ENCODE measurements at places on chromosomes 6 and 20.
A peak's percentile ranks its signal among the peaks of the same experiment; 100 is the strongest.

DNA sequence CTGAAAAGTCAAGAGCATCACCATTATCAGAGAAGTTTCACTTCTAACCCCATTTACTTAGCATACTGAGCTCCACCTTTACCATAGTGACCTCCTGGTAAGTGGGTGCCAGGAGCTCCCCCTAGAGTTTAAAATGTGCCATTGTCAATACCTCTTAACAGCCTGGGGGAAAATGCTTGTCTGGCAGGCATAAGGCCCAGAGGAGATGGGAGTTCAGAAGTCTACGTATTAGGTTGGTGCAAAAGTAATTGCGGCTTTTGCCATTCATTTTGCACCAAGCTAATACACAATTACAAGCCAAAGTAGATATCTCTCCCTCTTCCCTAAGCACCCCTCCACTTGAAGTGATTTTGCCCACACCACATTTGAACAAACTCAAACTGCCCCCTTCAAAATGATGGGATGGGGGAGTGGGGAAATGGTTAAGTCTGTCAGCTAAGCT is 919.0 kb downstream of the KIF16B start:
- DNase-seq = peak; percentile 60

- no peak for DNase-seq
Observed at GRCh38 chr20:46541229-46541935, 9.1 kb downstream of the OCSTAMP start.

DNA sequence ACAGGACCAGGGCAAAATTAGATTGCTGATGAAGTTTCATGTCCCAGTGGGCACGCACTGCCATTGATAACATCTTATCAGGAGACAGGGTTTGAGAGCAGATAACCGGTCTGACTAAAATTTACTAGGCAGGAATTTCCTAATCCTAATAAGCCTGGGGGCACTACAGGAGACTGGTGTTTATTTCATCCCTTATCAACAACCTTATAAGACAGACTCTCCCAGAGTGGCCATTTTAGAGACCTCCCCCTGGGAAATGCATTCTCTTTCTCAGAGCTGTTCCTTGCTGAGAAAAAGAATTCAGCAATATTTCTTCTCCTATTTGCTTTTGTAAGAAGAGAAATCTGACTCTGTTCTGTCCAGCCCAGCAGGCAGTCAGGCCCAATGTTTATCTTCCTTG is 423.4 kb upstream of the IMPG1 start:
- no peak for DNase-seq

DNA sequence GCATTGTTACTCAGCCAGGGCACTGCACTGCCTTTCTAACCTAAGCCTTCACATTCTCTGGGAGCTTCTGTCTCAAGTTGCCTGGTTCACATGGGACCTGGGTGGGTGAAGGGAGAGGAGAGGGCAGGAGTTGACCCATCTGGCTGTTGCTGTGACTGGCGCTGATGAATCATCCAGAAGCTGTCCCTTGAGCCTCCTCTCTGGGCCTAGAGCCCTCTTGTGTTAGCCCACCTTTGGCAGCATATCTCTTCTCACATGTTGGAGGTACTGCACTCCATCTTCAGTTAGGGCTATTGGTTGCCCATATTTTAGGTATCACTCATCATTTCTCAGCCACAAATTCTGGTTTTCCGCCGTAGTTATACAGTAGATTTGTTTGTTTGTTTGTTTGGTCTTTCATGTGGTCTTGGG is 19.8 kb downstream of the XRN2 start:
- DNase-seq = no peak

- no peak for DNase-seq
Observed at GRCh38 chr20:54254596-54254995, 46.7 kb downstream of the PFDN4 start.

DNA sequence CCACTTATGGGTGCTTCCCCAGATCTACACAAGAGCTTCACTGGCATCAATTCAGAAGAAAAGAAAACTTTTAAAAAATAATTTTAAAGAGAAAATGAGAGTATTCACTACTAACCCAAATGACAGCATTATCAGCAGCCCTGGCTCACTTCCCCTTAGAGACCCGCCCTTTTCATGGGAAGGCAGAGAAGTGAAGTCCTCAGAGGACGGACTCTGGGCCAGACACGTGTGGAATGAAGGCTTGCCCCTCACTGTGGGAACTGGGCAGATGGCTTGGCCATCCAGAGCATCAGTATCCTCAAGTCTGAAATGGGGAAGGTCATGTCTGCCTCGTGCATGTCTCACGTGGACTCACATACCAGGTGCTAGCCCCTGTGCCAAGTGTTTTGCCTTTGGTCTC is 63.5 kb downstream of the JAG1 start:
- DNase-seq = no peak

DNA sequence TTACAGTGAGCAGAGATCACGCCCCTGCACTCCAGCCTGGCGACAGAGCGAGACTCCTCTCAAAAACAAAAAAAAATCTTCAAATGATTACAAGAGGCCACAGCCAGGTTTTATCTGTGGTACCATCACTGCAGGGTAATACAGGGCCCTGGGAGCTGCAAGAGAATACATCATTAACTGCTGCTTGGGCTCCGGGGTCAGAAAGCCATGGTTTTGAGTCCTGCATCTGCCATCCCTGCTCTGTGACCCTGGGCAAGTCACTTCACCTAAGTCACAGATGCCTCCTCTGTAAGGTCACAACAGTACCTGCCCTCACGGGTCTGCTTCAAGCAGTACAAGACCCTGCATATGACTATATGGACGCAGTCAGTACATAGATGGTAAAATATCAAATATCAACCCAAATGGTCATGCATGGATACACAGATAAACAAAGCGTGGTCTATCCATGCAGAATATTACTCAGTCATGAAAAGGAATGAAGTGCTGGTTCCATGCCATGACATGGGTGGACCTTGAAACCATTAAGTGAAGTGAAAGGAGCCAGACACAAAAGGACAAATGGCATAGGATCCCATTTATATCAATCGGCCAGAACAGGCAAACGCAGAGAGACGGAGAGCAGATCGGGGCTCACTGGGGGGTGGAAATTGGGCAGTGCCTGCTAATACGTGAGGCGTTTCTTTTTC is 83.6 kb downstream of the NFATC2 start:
- no peak for DNase-seq

DNA sequence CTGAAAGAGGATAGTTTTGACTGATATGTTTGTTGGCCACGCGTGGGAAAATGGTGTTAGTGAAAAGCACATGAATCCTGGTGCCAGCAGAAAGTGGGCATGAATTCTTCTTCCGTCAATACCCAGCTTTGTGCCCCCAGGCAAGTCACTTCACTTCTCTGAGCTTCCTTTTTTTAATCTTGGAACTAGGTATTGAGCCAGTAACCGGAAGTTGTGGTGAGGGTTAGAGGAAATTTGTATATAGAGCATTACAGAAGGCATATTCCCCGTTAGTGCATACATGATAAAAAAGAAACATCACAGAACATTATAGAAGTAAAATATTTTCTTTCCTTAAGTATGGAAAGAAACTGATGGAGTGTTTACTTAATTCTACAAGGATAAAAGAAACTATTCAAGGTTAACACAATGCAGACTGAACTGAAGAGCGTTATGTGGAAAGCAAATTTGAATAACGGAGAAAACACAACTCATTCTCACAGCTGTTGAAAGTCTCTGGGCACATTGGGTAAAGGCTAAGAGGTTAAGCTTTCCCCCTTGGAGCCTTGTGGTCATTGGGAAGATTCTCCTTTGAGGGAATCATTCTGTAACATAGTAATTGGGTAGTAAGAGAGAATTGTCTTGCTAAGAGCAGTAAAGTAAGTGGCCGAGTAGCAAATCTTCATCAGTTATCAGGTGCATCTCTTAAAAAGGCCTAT is 223.1 kb downstream of the BCAS1 start:
- DNase-seq = no peak

DNA sequence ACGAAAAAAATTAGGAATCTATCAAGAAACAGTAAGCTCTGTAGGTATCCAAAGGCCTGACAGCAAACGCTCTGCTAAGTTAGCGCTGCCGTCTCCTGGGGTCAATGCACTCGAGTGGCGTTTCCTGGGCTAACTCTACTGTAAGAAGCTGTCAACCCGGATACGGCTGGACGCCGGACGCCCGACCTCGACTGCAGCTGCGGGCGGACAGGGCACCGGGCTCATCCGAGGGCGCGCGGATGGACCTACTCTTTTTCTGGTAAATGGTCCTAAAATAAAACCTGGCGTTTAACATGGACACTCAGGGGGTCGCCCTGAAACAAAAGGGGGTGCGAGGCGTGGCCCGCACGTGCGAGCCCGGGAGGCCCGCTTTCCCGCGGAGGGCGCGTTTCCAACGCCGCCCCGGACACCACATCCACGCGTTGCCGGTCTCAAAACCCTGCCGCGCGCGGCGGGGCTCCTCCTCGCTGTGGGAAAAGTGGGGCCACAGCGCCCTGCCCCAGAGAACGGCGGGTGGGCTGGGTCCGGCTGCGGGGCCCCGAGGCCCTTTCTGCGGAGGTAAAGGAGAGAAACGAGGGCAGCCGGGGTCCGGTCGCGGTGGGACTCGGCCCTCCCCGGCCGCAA is 537 bp downstream of the TCP1 start:
- DNase-seq = no peak

Data from putamen (tissue), 1 donor.